Activated CD8-positive, alpha-beta memory T cell treated with anti-CD3 and anti-CD28 coated beads for 36 hours (primary cell): ENCODE measurements at places on chromosomes 5 and 9. TPM values are rescaled to one million over a fixed set of nuclear protein-coding genes. Genes with fewer than 3 reads are reported as not detected.

Gene SPINK4
- total RNA-seq, result not detected

Gene LCN9
- not detected for total RNA-seq

Gene CDKN2B-AS1
- total RNA-seq, result 0.67 TPM

Gene P4HA2
- 15.5 TPM for total RNA-seq

Gene TXNDC8
- not detected for total RNA-seq
